ENCODE measurements at places on chromosomes 3 and 15.

DNA sequence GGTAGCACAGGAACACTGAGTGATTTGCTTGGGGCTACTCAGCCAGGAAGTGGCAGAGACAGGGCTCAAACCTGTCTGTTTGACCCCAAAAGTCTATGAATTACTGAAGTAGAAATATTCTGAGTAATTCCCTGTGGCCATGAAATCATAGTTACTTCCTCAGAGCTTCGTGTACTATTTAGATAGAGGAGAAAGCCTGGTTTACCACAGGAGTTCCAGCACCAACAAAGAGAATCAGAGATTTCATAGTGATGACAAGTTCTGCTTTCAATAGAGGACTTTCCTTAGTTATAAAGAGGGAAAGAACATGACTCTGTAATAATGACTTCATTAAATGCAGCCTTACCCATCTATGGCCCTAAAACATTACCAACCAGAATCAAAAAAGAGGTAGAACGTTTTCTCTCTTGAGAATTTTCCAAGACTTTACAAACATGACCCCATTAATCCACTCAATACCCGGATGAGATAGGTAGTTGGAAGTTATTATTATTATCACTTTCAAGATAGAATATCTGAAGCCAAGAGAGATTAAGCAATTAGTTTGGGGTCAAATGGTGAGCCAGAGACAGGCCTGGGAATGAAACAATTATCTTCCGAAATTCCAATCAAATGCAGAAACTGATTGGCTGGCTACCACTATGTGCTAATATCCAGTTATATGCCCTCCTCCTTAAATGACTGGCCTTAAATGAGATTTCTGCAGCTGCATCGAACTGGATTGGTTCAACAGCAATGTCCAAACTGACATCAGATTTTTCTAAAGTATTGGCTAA is 13.6 kb upstream of the WNT5A start:
- no peak for DNase-seq

DNA sequence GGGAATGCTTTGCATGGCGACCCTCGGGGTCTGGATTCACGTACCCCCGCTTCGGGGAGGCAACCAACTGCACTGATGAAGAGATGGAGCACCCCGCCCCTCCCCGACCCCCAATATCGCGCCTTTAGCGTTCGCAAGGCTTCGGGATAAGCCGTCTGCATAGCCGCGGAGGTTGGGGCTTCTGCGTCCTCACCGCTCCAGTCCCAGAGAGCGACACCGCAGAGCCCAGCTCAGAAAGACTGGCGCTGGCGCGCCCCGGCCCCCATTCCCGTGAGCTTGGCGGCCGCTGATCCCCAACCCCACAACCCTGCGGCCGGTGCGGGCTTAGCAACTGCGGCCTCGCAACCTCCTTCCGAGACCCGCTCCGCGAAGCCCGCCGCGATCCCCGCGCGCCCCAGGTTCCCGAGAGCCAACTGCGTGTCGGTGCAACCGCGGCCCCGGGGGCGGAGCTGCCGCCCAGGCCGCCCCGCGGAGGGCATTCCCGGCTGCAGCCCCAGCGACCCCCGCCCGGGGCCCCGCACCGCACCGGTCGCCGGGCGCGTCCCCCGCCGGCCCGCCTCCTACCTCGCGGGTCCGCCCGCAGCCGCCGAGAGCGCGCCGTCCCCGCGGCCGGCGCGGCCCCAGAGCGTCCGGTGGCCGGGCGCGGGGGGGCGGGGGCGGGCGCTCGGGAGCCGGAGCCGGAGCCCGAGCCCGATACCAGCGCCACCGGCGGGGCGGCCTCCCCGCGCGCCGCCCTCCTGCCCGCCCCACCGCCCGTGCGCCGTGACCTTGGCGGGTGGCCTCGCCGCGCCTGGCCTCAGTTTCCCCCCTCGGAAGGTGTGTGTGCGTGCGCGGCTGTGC is 79.5 kb downstream of the IQSEC1 start:
- no peak for DNase-seq

- DNase-seq: no peak
These were observed 113.9 kb upstream of the MANF start for GRCh38 chr3:51271172-51271571.

DNA sequence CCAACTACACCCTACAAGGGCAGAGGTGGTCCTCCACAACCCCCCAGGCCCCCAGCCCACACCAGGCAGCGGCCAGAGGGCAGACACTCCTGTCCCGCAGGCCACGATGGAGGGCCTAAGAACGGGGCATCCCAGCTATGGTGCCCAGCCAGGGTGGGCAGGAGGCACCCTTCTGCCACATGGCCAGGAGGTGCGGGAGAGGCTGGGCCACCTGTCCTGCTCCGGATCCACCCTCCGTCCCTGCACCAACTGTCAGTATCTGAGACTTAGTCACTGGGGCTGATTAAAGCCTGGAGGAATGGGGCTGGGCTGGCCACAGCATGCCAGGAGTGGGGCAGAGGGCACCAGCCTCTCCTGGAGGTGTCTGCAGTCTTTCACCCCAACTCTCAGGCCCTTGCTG is 37.9 kb downstream of the TNK2 start:
- no peak for DNase-seq

DNA sequence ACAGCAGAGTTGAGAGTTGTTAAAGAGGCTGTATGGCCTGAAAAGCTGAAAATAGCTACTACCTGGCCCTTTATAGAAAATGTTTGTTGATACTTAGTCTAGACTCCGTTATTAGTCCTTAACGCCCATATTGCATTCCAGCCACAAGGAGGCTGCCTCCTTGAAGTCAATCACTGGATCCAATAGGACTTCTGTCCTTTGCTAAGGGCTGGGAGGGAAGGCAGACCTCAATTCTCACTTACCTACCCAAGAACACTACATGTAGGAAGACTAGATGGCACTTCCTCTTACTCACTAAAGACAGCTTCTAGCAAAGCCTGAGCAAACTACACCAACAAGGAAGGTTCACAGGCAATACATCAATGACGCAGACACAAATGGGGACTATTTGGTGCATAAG is 139.5 kb upstream of the HACD2 start:
- DNase-seq: no peak

DNA sequence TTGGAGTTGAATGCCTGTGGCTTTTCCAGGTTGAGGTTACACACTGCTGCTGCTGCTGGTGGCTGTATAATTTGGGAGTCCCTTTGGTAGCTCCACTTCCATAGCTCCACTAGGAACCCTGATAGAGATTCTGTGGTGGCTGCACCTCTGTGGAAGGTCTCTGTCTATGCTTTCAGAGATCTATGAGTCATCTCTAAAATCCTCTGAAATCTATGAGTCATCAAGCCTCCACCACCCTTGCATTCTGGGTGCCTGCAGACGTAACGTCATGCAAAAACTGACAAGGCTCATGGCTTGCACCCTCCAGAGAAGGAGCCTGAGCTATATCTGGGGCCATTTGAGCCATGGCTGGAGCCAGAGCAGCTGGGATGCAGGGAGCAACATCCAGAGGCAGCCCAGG is 1037.0 kb upstream of the CFAP20DC start:
- DNase-seq: no peak

- DNase-seq: no peak
These were observed 44.2 kb downstream of the SETD5 start for GRCh38 chr3:9441501-9442221.

DNA sequence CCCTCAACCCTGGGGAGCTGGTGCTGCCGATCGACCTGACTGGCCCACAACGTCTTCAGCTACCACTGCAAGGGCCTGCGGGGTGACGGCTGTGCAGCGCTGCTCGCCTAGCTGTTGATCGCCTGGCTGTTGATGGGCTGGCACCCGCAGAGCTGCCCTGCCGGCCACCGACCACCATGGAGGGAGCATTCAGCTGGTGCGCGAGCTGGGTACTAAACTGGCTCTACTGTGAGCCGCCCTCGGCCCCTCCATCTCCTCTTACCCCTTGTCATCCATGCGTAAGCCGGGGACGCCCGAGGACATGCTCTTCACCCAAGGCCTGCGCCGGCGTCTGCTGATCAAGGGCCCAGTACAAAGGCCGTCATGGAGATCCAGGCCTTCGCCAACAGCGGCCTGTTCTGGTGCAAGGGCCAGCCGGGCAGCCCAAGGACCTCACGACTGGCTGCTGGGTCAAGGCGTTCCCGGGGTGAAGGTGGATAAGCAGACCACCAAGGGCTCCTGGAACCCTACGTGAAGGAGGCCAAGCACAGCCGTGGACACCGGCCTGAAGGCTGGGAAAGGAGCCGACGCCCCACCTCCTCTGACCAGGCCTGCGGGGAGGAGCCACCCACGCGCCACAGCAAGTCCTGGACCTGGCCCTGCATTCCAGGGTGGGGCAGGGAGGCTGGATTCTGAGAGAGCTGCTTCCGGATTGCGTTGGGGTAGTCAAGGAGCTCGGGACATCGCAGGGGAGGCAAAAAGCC is 46.9 kb downstream of the SFMBT1 start:
- DNase-seq: no peak

DNA sequence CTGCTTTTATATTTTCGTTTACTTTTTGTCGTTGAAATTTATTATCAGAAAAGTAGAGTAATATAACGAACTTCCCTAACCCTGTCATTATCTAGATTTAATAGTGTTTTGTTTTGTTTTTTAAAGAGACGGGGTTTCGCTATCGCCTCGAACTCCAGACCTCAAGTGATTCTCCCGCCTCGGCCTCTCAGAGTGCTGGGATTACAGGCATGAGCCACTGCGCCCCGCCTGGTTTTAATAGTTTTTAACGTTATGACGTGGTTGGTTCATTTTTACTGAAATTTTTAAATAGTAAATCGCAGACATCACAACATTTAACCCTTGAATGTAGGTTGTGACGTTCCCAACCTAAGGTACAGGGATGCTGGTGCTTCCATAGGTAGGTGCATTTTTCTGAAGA is 1.0 kb downstream of the NGRN start:
- DNase-seq: no peak

- no peak for DNase-seq
These were observed 13.8 kb downstream of the RAB5A start for GRCh38 chr3:19960696-19961095.

DNA sequence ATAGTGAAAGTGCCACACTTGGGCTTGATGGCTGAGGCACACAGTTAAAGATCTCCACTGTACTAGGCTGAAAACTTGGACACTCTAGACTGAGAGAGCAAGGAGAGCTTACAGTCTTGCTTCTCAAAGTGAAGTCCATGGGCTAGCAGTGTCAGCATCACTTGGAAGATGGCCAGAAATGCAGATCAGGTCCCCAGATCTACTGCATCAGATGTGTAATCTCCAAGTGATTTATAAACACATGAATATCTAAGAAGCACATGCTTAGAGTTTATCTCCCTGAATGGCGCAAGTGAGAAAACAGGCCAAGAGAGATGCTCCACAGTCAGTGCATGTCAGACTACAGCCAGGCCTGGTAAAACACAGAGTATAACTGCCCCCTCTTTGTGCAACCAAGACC is 308.6 kb downstream of the CLSTN2 start:
- DNase-seq: no peak

DNA sequence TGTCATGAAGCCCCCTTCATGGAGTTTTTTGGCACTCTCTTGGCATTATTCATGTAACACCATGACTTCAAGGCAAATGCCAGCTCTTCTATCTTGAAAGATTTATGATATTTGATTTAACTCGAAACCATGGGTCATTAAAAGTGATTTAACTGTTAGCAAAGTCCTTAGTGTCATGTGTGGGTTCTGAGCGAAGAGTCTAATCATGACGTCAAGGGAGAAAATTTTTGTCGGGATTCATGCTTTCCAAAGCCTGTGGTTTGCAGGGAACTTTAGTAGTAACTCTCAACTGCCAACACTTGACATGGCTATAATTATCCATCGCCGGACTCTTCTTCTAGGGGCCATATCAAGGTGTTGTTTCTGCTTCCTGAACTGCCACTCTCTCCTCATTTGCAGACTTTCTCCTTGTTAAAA is 11.5 kb downstream of the GXYLT2 start:
- no peak for DNase-seq

DNA sequence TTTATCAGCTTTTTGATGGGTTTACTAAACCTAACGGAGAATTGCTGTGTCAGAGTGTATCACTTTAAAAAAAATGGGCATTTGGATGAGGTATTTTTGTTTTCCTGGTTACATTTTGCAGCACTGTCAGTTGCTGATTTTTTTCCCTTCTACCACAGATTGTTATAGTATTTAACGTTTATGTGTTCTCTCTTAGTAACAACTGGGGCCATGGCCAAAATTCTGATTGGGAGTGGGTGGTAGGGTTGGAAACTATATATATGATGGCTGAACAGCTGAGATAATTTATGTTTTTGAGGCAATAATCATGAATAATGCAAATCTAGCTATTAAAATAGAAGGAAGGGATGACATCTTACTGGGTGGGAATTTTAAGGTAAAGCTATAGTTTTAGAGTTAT is 229.4 kb upstream of the SUCLG2 start:
- DNase-seq: no peak

DNA sequence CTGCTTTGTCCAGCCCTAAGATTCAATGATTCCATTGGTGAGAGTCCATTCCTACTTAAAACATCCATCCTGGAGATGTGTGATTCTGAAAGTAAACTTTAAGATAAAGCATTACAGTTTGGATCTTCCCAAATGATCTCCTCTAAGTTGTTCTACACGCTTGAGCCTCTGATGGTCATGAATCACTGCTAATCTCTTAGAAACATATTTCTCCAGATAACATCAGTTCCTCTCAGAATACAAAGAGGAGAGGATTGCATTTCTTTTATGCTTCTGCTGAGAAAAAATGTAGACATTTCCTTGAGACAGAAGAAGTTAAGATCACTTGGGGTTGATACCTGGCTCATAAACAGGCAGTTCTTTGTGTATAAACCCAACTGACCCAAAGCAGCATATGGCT is 281.2 kb upstream of the DPH6 start:
- DNase-seq: no peak

DNA sequence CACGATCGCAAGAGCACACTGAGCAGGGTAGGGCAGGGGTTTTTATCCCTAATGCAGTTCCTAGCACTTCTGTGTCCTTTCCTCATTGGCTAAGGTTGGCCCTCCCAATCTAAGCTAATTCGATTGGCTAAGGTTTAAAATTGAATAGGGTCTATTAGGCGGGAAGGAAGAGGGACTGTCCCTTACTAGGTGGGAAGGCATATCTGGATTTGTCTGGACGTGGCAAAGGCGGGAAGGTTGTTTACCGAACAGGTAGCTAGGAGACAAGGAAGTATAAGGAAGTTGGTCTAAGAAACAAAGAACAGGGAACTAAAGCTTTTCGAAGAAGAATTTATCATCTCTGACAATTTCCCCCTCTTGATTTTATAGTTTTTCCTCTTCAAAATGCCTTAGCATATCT is 24.8 kb upstream of the ATG7 start:
- no peak for DNase-seq

DNA sequence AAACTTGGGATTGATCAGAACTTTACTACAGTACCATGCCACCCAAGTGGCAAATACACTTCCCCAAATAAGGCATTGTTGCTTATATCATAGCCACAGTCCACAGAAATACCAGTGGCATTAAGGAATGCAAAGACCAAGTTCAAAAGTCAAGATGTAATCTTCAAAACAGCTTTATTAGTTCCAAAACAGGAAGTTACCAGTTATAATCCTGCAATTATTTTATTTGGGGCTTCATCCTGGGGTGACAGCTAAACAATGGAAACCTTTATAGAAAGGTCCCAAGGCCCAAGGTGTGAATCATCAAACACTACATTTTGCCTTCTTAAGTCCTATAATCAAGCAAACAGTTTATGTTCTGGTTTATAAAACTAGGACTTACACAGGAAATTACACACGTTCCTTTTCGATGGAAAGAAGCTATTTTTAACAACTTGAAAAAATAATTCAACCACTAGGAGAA is 30.3 kb upstream of the RNF7 start:
- DNase-seq: peak; percentile 50
